Activated CD4-positive, alpha-beta memory T cell treated with anti-CD3 and anti-CD28 coated beads, Interleukin-2, amount 10 ng/mL, durations not matched to agents 7 days and 5 days (primary cell): ENCODE measurements at places on chromosomes 3 and 15. TPM values are rescaled to one million over a fixed set of nuclear protein-coding genes. Genes with fewer than 3 reads are reported as not detected.

Gene FEZF2
- not detected for total RNA-seq

DNA sequence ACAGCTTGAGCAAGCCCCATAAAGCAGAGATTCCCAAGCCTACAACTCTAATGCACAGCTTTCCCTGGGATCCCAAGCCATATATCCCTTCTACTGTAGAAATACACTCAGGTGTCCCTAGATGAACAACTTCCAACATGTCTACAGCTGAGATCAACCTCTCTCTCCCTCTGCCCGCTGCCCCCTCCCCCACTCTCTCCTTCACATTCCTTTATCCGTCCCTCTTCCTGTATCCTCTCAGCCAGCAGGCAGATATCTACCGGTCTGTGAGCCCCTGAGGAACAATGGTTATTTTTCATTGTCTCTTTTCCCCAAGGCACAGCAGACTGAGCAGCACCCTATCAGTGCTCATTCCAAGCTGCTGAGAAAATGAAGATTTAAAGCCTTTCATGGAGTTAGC, 138.6 kb downstream of the SUCLG2 start:
- no peak for DNase-seq

Gene NDN
- 1.7 TPM for total RNA-seq

Gene ZNF80
- 0.28 TPM for total RNA-seq

Gene THPO
- not detected for total RNA-seq

DNA sequence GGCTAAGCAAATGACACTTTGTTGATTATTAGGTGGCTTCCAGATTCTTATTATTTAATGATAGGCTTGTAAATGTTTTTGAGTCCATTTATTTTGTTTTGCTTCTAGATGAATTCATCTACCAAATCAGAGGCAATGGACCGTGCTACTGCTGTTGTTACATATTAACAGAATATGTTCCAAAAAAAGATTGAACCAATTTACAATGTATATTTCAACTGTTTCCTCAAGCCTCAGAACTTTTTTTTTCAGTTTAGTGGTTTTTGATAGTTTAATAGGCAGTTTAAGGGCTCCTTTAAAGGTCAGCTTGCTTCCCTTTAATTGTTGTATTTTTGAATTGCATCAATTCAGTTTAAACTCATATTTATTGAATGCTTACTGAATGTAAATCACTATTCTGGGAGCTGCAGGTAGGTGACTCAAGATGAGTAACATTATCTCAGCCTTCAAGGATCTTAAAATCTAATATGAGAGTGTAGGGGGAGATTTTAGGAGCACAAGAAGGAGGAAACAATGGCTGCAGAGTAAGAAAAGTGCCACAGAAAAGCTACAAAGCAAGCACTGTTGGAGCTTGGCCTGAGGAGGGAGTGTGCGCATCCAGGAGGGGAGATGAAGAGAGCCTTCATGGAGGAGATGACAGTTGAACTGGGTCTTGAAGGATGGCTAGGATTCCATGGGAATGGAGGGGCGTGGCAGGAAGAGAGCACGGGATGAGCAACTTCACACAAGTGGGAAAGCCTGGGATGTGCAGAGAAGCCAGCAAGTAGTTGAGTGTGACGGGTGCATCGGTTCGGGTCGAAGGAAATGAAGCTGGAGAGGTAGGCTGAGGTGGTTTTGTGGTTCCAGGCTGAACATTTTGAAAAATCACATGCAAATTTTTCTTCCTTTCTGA, 14.7 kb downstream of the MAP2K1 start:
- DNase-seq = peak; percentile 48

- DNase-seq = no peak
These were observed 47.0 kb upstream of the LHFPL4 start for GRCh38 chr3:9600597-9600996.

DNA sequence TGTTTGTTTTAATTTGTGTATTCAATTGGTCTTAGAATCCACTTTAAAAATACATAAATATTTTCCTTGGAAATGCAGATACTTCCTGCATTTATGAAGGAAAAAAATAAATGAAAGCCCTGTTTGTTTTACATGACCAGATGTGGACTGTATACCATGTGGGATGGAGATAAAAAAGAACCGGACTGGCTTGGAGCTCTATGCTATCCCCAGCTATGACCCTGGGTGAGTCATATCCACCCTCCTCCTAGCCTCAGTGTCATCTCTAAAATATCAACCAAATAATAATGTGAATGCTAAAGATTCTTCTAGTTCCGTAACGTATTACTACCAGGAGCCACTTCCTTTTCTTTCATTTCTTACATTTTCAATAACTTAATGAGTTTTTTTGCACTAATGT, 44.5 kb upstream of the PDZRN3 start:
- no peak for DNase-seq

Gene SUCNR1
- total RNA-seq = not detected

DNA sequence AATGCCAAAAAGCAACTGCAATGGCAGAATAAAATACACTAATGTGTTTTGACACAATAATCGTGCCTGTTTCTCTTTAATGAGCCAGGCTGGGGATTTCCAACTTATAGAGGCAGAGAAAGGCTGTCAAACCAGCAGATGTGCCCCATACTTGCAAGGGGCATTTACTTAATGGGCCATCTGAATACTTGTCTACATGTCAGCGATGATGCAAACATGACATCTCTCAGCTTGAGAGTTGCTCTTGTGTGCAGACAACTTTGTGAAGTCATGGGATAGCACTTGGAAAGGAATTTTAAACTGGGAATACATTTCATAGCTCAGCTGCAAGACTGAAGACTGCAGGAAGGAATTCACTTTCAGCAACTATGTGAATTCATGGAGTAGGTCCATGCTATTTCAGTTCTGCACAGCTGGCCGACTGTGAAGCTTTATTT, 127.4 kb upstream of the ADAMTS9 start:
- no peak for DNase-seq

GRCh38 chr3:124281453-124282316, 289.8 kb upstream of the ROPN1 start:
- no peak for DNase-seq

Gene MASP1
- not detected for total RNA-seq

Gene KLHDC8B
- 1.2 TPM for total RNA-seq

DNA sequence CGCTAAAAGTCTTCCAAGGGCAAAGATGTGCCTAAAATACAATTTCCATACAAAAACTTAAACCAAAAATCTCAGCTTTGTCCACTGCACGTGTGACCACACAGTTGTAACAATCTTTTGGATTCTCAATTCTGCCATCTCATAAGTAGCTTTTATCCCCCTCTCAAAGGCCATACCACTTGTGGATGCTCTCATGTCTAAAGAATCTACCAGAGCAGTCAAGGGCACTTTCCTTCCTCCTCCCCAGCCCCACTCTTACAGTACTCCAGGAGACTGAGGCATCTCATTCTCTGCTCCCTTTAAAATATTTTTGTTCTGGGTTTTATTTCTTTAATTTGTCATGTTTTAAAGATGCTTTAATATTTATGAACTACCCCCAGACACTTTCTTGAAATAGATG, 102.3 kb upstream of the PFN2 start:
- no peak for DNase-seq

Gene CCDC54
- total RNA-seq = not detected

Gene NANOGP8
- total RNA-seq = not detected

Gene C2CD4A
- total RNA-seq = 0.23 TPM

DNA sequence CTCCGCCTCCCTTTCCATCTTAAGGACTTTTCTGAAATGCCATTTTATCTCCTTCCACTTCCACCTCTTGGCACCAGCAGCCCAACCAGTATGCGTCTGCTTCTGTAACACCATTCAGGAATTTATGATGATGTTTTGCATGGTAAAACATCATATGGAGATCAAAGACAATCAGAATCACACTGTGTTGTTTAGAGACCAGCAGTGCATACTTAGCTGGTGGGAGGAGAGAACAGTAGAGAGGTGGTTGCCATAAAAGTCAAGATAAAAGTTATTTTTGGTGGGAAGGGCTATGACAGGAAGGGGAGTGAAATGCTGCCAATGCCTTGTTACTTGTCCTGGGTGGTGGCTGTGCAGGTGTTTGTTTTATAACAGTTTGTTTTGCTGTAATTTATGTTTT, 268.0 kb downstream of the OPA1 start:
- no peak for DNase-seq

DNA sequence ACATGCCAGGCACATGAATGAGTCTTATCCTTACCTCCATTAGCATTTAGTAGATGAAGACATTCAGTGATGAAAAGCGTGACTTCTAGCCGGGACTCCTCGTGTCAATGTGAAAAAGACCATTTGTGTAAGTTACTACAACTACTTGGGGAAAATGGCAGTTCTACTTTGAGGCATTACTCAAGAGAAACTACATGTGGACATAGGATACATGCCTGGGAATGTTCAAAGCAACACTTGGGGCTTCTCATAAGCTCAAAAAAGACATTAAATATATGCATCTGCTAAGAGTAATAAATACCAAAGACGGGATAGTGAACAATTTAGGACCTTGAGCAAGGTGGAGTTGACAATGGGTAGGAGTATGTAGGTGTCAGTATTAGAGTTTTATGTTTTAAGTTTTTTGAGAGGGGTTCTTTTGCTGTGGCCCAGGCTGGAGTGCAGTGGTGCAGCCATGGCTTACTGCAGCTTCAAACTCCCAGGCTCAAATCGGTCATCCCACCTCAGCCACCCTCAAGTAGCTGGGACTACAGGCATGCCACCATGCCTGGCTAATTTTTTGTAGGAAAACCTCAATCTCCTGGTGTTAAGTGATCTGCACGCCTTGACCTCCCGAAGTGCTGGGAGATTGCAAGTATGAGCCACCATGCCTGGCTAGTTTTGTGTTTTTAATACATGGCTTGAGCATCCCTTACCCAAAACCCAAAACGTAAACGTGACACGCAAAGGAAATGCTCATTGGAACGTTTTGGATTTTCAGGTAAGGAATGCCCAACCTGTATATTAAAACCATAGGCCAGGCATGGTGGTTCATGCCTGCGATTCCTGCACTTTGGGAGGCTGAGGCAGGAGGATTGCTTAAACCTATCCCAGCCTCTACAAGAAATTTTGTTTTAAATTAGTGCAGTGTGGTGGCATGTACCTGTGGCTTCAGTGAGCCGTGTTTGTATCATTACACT, 3.9 kb downstream of the RPLP1 start:
- DNase-seq = no peak

Gene NR2E3
- total RNA-seq = not detected

Gene ADPRH
- 8.6 TPM for total RNA-seq

DNA sequence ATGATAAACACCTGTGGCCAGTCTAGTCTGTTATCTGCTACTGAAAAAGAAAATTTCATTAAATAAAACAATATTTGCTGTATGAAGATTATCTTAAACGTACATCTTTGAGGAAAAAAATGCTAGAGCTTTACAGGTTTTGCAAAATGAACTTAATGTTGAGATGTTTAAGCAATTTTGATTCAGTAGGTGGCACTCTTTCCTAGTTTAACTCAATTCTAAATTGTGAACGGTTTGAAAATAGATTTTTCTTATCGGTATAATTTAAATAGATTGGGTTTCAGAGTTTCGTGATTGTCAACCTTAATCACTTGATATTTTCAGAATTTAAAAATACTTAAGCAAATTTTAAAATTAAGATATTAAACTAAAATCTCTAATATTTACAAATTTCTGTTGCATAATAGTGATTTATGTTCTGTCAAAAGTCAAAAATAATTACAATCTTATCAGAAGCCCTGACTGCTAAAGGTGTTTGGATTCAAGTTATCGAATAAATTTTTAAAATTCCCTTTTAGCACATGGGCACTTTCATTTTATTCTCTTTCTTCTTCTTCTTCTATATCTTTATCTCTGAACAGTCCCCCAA, 7.0 kb upstream of the RNF111 start:
- DNase-seq = no peak

- no peak for DNase-seq
These were observed 22.6 kb downstream of the SFMBT1 start for GRCh38 chr3:53023072-53023823.

DNA sequence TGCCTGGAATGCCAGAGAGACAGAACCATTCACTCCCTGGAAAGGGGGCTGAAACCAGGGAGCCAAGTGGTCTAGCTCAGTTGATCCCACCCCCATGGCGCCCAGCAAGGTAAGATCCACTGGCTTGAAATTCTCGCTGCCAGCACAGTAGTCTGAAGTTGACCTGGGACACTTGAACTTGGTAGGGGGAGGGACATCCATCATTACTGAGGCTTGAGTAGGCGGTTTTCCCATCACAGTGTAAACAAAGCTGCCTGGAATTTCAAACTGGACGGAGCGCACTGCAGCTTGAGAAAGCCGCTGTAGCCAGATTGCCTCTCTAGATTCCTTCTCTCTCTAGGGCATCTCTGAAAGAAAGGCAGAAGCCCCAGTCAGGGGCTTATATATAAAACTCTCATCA, 310.7 kb upstream of the DPPA4 start:
- no peak for DNase-seq

DNA sequence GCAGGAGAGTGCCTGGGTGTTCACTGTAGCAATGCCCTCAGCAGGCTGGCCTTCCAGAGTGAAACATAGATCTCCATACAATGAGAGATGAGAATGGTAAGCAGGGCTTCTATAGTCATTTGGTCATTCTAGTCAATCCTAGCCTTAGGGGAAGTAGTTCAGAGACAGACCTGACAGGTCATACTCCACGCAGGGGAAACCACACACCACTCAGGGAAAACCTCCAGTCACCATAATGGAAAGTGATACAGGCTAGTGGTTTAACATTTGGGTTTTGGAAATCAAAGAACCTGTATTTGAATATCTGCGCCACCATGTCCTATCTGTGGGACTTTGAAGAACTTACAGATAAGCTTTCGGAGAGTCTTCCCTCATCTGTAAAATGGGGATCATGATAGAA, 425.7 kb upstream of the PPP2R3A start:
- DNase-seq = no peak

GRCh38 chr15:29867241-29868000, 45.2 kb upstream of the TJP1 start:
- DNase-seq = no peak

DNA sequence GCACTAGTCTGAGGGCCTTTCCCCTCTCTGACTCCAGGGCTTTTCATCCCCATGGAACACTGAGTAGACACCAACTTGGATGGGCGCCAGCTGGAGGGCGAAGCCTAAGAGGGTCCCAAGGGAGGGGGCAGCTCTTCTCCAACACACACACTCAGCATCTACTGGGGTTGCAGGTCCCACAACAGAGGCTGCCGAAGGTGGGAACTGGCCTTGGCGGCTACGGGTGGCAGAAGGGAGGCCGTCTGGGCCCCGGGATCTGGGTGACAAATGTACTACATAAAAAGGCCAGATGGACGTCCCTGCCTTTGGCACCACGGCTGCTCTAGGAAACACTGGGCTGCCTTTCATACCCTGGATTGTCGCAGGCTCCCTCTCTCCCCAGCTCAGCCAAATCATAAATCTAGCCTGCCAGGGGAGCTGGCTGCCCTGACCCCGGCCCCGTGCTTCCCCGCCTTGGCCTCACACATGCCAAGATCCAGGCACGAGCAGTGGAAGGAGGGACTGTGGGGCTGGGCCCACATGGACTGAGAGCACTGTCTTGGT, 31.5 kb downstream of the SEMA5B start:
- DNase-seq = no peak

- DNase-seq = no peak
These were observed 7.3 kb downstream of the TP63 start for GRCh38 chr3:189638276-189639031.

Gene ANKRD34C
- total RNA-seq = not detected

- no peak for DNase-seq
These were observed 25.1 kb upstream of the UTS2B start for GRCh38 chr3:191355406-191355805.

GRCh38 chr15:100221471-100222348, 120.1 kb downstream of the ADAMTS17 start:
- no peak for DNase-seq
